Astrocyte of the spinal cord (primary cell): ENCODE measurements at places on chromosomes 2 and 18.
A peak's percentile ranks its signal among the peaks of the same experiment; 100 is the strongest.

GRCh38 chr2:53021292-53021691 is 746.3 kb upstream of the CHAC2 start:
- DNase-seq, result peak; percentile 47

DNA sequence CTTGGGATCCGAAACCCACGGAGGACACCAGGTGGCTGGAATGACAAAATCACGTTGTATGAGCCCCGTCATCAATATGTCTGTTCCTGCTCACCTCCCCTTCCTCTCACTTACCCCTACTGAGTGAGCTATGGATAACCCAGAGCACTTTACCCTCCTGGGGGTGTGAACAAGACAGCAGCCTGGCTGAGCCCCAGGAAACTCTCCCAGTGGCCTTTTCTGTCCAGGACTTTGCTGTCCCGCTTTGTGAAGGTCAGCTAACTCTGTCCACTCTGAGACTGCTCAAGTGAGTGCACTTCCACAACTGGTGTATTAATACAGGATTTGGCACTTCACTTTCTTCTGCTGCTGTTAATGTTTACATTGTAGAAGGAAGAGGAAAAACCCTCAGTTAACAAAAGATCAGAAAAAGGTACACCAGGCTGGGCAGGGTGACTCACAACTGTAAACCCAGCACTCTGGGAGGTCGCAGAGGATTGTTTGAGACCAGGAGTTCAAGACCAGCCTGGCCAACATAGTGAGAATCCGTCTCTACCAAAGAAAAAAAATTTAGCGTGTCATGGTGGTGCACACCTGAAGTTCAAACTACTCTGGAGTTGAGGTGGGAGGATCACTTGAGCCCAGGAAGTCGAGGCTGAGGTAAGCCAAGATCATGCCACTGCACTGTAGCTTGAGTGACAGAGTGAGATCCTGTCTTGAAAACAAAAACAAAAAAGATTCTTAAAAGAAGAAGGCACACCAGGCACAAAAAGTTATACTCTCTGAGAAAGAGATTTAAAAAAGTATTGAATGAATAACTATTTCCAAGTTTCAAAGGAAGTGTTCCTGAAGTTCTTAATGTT is 90.3 kb downstream of the CLHC1 start:
- no peak for DNase-seq

GRCh38 chr18:10085876-10086275 is 172.1 kb downstream of the VAPA start:
- DNase-seq, result no peak

GRCh38 chr18:35060122-35060815 is 19.1 kb downstream of the MAPRE2 start:
- no peak for DNase-seq

DNA sequence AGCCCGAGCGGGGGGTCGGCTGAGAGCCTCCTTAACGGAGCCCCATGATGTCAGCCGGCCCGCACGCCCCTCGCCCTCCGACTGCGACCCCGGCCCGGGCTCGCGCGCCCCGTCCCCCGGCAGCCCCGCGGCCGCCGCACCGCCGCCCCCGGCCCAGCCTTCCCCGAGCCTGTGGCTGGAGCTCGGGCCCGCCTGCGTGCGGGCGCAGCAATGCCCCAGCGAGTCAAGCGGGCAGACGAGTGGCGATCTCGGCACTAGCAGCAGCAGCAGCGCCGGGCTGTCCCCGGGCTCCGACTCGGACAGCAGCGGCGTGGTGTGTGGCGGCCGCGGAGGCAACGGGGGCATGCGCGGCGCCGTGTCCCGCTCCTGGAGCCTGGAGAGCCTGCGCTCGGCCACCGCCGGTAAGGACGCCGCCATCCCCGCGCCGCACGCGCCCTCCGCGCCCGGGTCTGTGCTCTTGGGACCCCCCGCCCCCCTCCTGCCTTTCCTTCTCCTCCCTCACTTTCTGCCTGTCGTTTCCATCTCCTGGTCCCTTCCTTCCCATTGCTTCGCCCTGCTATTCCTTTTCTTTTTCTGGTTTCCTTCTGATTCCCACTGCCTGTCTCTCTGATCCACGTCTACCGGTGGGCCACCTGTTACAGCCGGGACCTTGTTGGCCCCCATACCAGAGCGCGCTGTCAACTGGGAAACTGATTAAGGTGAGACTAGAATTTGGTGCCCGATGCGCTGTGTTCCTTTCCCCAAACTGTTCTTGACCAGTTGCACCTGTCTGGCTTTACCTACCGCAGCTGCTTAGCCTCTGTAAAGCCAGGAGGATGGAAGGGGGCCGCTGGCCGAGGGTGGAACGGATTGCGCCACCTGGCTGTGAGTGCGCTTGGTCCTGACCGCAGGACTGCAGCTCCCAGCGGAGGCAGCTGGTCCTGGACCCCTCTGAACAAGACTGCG is 127.4 kb downstream of the ARHGEF4 start:
- no peak for DNase-seq

- DNase-seq, result no peak
These were observed 29.4 kb upstream of the NCOA1 start for GRCh38 chr2:24461685-24462084.

GRCh38 chr2:74767618-74768017 is 66.3 kb upstream of the HK2 start:
- DNase-seq, result no peak

DNA sequence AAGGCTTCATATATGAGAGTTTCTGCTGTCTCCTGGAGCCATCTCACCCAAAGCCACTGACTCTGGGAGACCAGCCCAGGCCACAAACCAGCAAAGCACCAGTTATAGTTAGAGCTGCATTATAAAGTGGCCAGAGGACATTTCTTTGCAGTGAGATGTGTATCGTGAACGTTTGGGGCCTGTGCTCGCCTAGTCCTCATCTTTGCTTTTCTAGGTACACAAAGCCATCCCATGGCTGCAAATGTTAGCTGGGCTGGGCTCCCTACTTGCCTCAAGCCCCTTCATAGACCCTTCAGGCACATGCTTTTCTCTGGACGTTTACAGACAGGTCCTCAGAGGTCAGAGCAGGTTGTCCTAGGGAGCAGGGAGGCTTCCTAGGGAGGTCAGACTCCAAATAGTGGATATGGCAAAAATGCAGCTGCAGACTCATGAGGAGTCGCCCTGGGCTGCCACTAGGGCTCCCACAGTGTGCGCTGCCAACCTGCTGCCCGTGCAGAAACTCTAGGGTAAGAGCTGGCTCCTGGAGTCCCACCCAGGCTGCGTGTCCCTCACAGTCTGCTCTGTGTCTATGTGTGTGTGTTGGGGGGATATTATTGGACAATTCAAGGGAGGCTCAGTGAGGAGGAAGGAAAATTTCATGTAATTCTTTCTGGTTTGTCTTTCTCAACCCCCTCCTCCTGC is 141.0 kb downstream of the RPIA start:
- DNase-seq, result no peak

GRCh38 chr18:50633992-50634391 is 74.1 kb downstream of the MAPK4 start:
- DNase-seq, result no peak

GRCh38 chr18:40380686-40381439 is 1574.2 kb upstream of the PIK3C3 start:
- DNase-seq, result peak; percentile 14

DNA sequence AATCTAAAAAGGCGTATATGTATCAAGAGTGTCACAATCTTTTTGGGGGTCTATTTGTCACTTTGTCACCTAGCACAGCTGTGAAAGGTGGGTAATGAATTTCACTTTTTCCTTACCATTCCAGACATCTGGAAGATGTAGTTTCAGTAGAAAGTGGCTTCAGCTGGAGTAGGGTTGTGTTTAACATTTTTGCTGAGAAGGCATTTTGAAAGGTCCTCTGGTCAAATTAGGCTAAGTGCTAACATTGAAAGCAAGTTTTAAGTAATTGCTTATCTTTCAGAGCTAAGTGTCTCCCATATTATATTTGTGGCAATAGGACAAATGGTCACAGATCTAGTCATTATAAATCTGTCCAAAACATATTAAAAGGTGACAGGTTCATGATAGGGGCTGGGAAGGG is 542.1 kb upstream of the SPHKAP start:
- DNase-seq, result no peak

- no peak for DNase-seq
These were observed 82.0 kb downstream of the SMAD7 start for GRCh38 chr18:48868468-48869466.

DNA sequence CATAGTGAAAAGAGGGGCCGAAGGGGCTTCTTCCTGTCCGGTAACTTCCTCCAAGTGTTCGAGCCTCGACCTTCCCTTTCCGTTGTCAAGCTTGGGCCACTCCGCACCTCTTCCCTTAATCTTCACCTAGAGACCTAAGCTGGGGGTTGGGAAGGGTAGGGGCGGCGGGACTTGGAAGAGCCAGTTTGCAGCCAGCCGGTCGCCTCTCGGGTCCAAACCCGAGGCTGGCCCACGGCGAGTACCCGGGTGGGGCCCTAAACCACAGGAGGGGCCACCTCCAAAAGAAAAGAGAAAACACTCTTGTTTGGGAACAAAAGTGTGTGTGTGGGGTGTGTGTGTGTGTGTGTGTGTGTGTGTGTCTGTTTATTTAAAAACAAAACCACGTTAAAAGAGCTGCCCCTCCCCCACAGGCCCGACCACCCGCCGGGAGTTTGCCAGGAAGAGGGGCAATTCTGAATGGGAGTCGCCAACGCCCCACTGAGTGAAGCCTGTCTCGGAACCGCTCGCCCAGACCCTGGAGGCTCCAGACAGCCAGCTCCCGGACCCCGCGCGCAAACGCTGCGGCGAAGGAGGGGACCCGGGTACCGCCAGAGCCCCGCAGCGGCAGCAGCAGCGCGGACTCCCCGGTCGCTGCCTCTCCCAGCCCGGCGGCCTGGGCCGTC is 488 bp upstream of the RHOB start:
- DNase-seq, result no peak

GRCh38 chr2:1655461-1655860 is 88.9 kb downstream of the PXDN start:
- DNase-seq, result no peak

- peak; percentile 35 for DNase-seq
These were observed 56.0 kb downstream of the TEX44 start for GRCh38 chr2:231648579-231649174.

DNA sequence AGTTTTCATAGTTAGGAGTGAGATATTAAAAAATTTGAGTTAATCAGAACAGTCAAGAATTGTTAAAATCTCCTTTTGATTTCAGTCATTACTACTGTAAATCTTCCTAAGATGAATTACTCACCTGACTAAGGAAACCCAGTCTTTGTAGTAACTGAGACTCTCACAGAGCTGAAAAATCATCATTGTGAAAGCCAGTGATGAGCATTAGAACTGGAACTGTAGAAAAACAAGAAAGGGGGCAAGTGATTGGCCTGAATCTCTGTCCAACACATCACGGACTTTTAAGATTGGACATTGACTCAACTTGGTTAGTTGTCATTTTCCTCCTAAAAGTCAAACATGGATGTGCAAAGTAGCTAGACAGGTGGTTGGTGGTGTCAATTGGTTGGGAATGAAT is 21.9 kb downstream of the SETBP1 start:
- no peak for DNase-seq

GRCh38 chr2:233528182-233528581 is 38.4 kb downstream of the USP40 start:
- DNase-seq, result no peak

- DNase-seq, result no peak
These were observed 63.9 kb upstream of the PAX8 start for GRCh38 chr2:113342650-113343049.

GRCh38 chr2:241666627-241667400 is 19.8 kb downstream of the DTYMK start:
- peak; percentile 51 for DNase-seq

- no peak for DNase-seq
These were observed 106.2 kb upstream of the ZFP36L2 start for GRCh38 chr2:43332653-43333052.

GRCh38 chr2:168624028-168624427 is 168.0 kb downstream of the CERS6 start:
- no peak for DNase-seq

- no peak for DNase-seq
These were observed 217.6 kb upstream of the FIGN start for GRCh38 chr2:163953390-163953907.

- DNase-seq, result peak; percentile 90
These were observed 10.5 kb upstream of the DSG2 start for GRCh38 chr18:31487246-31488015.

DNA sequence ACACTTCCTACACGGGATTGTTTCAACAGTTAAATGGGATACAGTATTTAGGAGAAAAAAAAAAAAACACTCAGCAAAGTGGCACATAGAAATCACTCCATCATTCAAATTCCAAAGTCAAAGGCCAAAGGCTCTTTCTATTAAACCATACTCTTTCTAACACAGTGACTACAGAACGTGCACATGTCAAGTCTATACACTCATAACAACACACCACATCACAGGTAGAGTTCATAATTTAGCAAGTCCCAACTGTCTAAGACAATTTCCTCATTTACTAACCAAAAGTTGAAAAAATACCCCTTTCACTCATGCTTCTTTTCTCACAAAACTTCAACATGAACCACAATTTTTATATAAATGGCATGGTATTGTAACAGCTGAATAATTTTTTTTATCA is 70.8 kb downstream of the MBOAT2 start:
- DNase-seq, result no peak

GRCh38 chr2:233058717-233059546 is 1.2 kb upstream of the INPP5D start:
- DNase-seq, result no peak

GRCh38 chr2:224613543-224614286 is 28.6 kb upstream of the CUL3 start:
- DNase-seq, result no peak

GRCh38 chr2:43038696-43039094 is 187.7 kb downstream of the ZFP36L2 start:
- DNase-seq, result no peak

DNA sequence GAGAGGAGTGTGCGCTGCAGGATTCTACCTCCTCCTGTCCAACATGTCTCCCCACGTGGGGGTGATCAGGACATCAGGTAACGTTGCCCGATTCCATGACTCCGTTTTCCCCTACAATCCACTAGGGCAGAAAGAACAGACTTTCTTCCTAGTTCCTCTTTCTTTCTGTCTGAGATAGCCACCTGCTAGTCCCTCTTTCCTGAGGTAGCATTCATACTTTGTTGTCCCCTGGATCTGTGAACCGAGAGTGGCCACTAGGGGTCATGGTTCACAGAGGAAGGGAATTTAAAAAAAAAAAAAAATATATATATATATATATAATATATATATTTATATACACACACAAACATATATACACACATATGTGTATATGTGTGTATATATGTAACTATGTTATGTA is 210.0 kb upstream of the ZNF521 start:
- peak; percentile 9 for DNase-seq

DNA sequence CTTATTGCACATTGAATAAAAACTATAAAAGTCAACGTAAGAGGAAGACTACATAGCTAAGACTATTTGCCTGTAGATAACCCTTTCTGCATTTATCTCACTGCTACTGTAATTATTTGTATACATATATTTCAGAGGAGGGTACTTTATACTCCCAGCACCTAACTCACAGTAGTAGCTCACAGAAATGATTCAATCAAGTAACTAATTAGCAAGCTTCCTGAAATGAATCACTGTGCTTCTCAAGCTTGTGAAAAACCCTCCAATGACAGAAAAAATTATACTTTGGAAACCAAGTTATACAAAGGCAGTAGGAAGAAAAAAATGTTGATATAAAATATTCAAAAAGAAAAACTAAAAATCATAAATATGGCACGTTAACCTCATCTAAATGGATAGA is 124.9 kb downstream of the NBAS start:
- DNase-seq, result no peak
